ENCODE measurements at places on chromosomes 2 and 18.

GRCh38 chr2:206958261-206958660 lies 18.9 kb downstream of the CPO start:
- DNase-seq = no peak

GRCh38 chr2:232439758-232440135 lies 16.2 kb upstream of the ALPI start:
- no peak for DNase-seq

- DNase-seq = no peak
These were observed 44.2 kb upstream of the STAT4 start for GRCh38 chr2:191195021-191195420.

GRCh38 chr2:71545572-71546274 lies 92.4 kb downstream of the DYSF start:
- no peak for DNase-seq

- DNase-seq = no peak
These were observed 166.4 kb upstream of the SLC14A2 start for GRCh38 chr18:45448871-45449270.

- DNase-seq = no peak
These were observed 695.1 kb downstream of the PLCL1 start for GRCh38 chr2:198499539-198499938.

DNA sequence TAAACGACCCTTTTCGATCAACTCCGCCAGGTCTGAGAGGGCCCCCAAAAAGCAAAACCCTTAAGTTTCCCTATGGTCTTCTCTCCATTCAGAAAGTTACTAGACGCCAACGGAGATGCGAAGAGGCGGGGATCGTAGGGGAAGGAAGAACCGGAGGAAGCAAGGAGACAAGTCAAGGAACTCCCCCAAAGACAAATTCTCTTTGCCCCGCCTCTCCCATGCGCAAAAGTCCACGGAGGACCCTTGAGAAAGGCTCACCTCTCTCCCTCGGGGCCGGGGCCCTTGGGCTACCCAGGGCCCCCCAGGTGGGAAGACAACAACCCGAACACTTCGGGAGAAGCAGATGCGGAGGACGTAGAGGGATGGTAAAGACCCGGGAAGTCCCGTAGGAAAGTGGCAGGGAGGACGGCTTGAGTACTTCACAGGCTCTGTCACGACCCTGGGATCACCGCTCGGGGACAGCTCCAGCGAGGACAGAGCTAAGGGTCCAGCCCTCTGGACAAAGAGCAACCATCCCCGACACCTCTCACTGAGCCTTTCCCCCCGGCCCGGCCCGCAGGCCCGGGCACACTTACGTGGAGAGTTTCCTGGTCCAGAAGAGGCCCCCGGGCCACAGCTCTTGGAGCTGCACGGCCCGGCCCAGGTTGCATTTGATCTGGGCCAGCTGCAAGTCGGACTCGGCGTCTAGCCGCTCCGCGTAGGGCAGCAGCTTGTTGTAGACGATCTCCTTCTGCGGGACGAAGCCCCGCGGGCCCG lies 647 bp downstream of the PSME4 start:
- peak; percentile 7 for DNase-seq

DNA sequence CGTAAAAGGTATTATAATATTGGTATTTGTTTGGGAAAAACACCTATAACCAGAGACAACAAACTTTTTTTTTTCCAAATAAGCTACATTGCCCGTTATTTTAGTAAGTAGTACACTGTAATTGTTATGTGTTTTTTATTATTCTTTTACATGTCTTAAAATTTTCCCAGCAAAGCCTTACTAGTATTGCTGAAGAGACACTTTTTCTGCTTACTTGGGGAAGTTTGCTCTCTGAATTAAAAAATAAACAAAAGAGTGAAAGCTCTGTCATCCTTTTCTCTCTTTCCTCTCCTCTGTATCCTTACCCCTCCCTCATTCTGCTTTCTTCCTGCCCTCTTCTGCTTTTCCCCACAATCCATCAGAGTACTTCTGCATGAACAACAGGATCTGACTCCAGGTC lies 25.6 kb upstream of the LDLRAD4 start:
- no peak for DNase-seq

DNA sequence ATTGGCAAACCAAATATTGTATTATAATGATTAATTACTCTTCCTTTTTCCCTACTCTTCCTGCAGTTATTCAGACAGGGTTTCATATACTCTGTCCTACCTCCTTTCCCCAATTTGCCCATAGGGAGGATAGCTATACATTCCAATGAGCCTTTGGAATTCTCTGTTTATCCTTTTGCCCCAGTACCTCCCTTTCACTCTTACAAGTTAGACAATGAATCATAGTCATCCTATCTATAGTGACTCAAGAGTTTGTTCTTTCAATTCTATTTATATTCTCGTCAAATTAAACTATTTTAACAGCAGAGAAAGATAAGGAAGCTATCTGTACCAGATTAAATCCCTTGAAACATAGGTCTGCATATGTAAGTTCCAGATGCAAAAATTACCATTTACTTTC lies 437.5 kb downstream of the NR4A2 start:
- DNase-seq = no peak

GRCh38 chr2:197577446-197577845 lies 61.6 kb downstream of the MOB4 start:
- DNase-seq = no peak

DNA sequence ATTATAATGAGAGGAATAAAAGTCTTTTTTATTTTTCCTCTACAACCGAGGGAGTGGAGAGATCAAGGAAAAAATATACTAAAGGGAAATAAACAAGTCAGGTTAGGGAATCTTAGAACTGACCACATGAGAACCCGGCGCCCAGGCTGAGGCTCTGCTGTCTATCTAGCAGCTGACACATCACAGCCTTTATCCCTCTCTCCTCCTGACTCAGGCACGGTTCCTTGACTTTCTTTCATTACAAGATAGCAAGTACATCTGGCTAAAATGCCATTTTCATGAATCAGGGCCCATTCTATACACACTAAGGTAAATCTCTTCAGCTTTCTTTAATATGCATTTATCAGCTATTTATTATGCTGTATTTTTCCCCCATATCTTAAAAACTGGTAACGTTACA lies 296.0 kb downstream of the TMX3 start:
- no peak for DNase-seq

DNA sequence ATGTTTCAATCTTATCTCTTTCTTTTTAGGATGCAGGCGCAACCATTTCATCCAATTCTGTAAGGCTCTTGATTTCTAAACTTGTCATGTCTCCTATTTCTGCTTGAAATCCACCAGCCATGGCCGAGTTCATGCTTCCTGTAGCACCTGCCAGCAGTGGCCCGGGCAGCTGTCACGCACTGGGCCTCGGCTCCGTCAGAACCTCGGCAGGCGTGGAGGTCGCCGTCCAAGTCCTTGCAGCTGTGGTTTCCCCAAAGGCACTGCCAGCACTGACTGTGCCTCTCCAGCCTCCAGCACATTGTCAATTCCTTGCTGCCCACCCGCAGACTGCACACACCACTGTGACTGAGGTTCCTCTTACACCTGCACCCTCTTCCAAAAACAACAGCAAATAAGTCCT lies 188.7 kb upstream of the SALL3 start:
- DNase-seq = no peak

- peak; percentile 31 for DNase-seq
These were observed 858 bp downstream of the TP53I3 start for GRCh38 chr2:24083567-24084385.

GRCh38 chr18:13612196-13612997 lies 114.0 kb downstream of the FAM210A start:
- DNase-seq = peak; percentile 66

DNA sequence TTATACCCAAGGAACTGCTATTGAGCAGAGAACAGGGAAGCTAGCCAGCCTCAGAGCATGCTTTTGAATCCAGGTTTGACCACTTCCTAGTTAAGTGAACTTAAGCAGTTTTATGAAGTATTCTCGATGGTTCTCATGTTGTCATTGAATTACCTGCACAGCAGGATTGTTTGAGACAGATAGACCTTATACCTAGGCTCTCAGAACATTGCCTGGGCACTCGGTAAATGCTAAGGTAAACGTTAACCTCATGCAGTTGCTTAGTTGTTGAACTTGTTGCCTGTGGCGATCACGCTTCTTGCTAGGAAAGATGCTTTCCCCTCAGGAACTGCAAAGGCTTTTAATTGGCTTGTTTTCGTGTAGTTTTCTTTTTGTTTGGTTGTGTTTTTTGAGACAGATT lies 34.0 kb upstream of the CHMP1B start:
- DNase-seq = no peak

- DNase-seq = no peak
These were observed 140.0 kb upstream of the ST6GAL2 start for GRCh38 chr2:107025869-107026380.

DNA sequence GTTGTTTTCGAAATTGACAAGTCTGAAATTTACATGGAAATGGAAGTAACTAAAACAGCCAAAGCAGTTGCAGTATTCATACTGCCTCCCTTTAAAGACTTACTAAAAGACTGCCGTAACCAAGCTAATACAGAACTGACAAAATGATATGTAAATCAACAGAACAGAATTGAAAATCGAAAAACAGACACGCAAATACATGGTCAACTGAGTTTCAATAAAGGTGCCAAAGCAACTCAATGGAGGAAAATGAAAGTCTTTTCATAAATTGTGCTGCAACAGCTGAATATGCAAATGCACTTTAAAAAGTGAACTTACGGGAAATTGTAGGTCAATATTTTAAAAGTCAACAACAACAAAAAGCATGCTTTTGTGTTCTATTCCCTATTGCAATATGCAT lies 34.2 kb downstream of the TMEM131 start:
- DNase-seq = no peak

DNA sequence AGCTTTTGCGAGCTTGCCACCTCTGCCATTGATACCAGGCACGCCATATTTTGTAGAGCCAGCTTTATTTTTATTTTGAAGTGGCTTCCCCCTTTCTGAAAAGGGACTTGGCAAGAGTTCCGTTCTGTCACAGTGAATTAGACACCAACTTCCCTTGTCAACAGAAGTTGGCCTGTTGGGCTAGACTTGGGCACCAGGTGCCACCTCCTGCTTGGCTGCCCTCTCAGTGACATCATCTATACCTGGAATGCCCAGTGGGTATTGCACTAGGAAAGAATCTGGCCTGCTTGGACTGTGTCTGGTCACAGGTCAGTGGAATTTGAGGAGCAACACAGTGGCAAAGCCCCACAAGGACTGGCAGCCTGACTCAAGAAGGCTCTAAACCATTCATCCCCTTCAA lies 101.0 kb downstream of the BCL2L11 start:
- no peak for DNase-seq

DNA sequence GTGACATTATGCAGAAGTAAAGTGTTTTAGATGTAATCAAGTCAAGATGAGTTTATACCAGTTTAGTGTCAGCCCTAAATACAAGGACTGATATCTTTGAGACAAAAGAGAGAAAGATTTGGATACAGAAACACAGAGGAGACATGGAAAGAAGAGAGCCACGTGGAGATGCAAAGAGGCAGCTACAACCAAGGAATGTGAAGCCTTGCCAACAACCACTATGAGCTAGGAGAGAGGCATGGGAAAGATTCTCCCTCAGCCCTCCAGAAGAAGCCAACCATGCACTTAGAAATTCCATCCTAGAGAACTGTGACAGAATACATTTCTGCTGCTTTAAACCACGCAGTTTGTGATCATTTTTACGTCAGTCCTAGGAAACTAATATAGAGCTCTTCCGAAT lies 217.2 kb downstream of the DOK6 start:
- DNase-seq = no peak

DNA sequence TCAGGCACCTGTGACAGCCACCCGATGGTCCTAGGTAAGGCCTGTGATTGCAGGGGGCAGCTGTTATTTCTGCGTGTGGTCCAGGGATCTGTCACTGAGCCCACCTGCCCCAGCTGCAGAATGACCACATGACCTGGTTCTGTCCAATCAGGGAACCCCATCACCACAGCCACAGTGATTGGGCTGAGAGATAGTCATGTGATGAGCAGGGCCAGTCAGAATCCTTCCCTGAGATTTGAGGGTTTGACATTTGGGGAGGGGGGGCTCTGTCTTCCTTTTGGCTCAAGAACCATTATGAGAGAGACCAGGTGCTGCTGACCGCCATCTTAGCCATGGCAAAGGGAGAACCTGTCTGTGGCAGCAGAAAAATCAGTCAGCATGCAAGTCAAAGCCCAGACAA lies 147.2 kb downstream of the SMAD7 start:
- DNase-seq = no peak

- DNase-seq = no peak
These were observed 120.3 kb downstream of the PLA2R1 start for GRCh38 chr2:159942146-159942545.

DNA sequence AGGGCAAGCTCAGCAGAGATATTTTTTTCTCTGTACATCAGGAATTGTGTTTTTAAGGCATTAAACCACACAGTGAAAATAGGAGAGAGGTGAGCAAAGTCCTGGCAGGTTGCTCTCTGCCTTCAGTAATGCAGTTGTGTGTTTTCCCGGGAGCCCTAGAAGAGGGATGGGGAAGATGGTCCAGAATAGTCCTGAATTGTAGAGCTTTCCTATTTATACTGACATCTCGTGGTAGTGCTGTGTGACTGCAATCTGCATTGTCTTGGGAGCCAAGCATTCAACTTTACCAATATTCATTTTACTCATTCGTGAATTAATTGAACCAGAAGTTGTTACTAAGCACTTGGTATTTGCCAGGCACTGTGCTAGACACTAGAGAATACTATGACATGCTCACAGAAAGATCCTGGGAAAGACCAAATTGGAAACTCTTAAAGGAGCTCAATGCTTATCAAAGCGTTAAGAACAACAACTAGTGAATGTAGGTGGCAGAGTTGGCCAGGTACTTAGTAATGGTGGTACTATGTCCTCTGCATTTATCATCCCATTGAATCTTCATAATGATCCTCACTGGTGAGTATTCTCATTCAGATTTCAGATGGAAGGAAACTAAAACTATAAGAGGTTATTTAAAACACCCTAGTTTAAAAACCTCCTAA lies 214.6 kb downstream of the TRIB2 start:
- DNase-seq = no peak
